IMR-90 (cell line): ENCODE measurements at places on chromosomes 7 and 10. TPM values are rescaled to one million over a fixed set of nuclear protein-coding genes. Genes with fewer than 3 reads are reported as not detected.

The CRCP gene
- 37.5 and 37.8 TPM in 2 replicates for total RNA-seq

The METTL27 gene
- total RNA-seq = 1.7 and 2.3 TPM in 2 replicates

The NPSR1 gene
- total RNA-seq = not detected in 2 replicates

The RADIL gene
- 0.18 TPM in 1 of 2 replicates, not detected in the other for total RNA-seq

The PPP1R3A gene
- total RNA-seq = not detected in 2 replicates

The SLC16A9 gene
- 0.18 and 0.56 TPM in 2 replicates for total RNA-seq

The OPN4 gene
- total RNA-seq = not detected in 2 replicates

The TM9SF3 gene
- total RNA-seq = 61.8 and 190 TPM in 2 replicates

The OR2A7 gene
- not detected in 2 replicates for total RNA-seq

The FGFR2 gene
- under 0.01 TPM in 1 of 2 replicates, not detected in the other for total RNA-seq

The EXOC4 gene
- total RNA-seq = 85.5 and 94.6 TPM in 2 replicates

The ARMC3 gene
- not detected in 2 replicates for total RNA-seq

The NRP1 gene
- 191 and 227 TPM in 2 replicates for total RNA-seq

The OR2A1 gene
- not detected in 2 replicates for total RNA-seq

The GIMAP5 gene
- total RNA-seq = not detected in 2 replicates

The MMRN2 gene
- total RNA-seq = 0.56 and 1.8 TPM in 2 replicates

The RAB19 gene
- not detected in 2 replicates for total RNA-seq

The FEZF1 gene
- total RNA-seq = not detected in 2 replicates

The PLCE1 gene
- 3.9 and 4.5 TPM in 2 replicates for total RNA-seq

The GLI3 gene
- total RNA-seq = 1.3 and 1.7 TPM in 2 replicates

The ANKRD22 gene
- total RNA-seq = not detected in 2 replicates

The DPYSL4 gene
- total RNA-seq = 7.2 and 8.1 TPM in 2 replicates

The CELF2 gene
- total RNA-seq = 5.6 and 6.6 TPM in 2 replicates

The HPS1 gene
- 14.0 and 15.8 TPM in 2 replicates for total RNA-seq

The SSC4D gene
- 0.36 and 0.56 TPM in 2 replicates for total RNA-seq

The AGBL3 gene
- 0.18 and 0.28 TPM in 2 replicates for total RNA-seq

The PTN gene
- 61.7 and 86.7 TPM in 2 replicates for total RNA-seq

The JAZF1 gene
- total RNA-seq = 8.4 and 12.2 TPM in 2 replicates

The MAT1A gene
- not detected in 2 replicates for total RNA-seq

The ZNF679 gene
- total RNA-seq = not detected in 2 replicates

The PFKFB3 gene
- total RNA-seq = 26.9 and 34.1 TPM in 2 replicates

The ITPRID1 gene
- not detected in 2 replicates for total RNA-seq

The SLC16A12 gene
- total RNA-seq = 1.6 and 2.2 TPM in 2 replicates

The MRLN gene
- total RNA-seq = not detected in 2 replicates

The CPED1 gene
- total RNA-seq = 96.8 and 102 TPM in 2 replicates

The MMP21 gene
- not detected in 2 replicates for total RNA-seq

The CEP41 gene
- 11.1 and 12.2 TPM in 2 replicates for total RNA-seq

The SYT15B gene
- 0.54 and 0.56 TPM in 2 replicates for total RNA-seq

The CCDC146 gene
- 0.54 and 0.83 TPM in 2 replicates for total RNA-seq

The ALOX5 gene
- not detected in 2 replicates for total RNA-seq

The NME8 gene
- not detected in 2 replicates for total RNA-seq

The MUC3A gene
- total RNA-seq = not detected in 2 replicates

The UFSP1 gene
- 0.28 and 0.36 TPM in 2 replicates for total RNA-seq

The STK32C gene
- 5.0 TPM in 2 replicates for total RNA-seq

The C10orf62 gene
- total RNA-seq = not detected in 2 replicates

The PVRIG gene
- not detected in 2 replicates for total RNA-seq

The SLC18A2 gene
- not detected in 2 replicates for total RNA-seq

The IDI1 gene
- 27.4 and 45.8 TPM in 2 replicates for total RNA-seq

The ABCC2 gene
- total RNA-seq = 0.28 and 0.36 TPM in 2 replicates

The ACBD7 gene
- 0.54 and 1.1 TPM in 2 replicates for total RNA-seq

The UNCX gene
- total RNA-seq = not detected in 2 replicates

The OR2A12 gene
- total RNA-seq = not detected in 2 replicates

The CPA2 gene
- total RNA-seq = not detected in 2 replicates
